ENCODE measurements at places on chromosomes 3 and 15.

GRCh38 chr3:54731732-54732445 is 196.0 kb downstream of the LRTM1 start:
- DNase-seq, result no peak

DNA sequence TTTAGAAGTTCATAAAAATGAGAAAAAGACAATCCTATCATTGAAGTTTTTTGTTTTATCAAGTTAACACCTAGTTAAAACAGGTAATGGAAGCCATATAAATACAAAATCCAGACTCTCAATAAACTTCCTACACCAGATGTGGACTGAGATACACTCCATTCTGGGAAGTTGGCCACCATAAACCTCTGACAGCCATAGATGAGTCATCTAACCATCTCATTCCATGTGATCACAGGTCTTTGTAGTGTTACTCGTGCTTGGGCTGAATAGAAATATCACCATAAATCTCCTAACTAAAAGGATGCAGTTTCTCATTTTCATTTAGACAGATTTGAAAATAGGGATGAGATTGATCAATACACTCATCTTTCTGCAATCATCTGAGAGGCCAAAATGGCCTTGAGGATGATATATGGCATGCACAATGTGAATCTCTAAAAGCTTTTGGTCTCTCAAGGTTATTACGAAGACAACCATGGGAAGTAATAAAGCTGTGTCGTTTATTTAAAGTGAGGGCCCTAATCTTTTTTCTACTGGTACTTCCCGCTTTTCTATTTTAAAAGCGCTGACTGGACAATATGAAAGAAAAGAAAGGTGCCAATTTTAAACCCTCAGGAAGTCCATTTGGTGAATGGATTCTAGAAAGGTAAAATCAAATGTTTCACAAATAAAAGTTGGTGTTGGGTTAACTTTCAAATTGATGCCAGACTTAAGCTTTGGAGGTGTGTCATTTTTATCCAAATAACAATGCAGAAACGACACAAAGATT is 155.5 kb downstream of the POLR2M start:
- DNase-seq, result peak; percentile 85

DNA sequence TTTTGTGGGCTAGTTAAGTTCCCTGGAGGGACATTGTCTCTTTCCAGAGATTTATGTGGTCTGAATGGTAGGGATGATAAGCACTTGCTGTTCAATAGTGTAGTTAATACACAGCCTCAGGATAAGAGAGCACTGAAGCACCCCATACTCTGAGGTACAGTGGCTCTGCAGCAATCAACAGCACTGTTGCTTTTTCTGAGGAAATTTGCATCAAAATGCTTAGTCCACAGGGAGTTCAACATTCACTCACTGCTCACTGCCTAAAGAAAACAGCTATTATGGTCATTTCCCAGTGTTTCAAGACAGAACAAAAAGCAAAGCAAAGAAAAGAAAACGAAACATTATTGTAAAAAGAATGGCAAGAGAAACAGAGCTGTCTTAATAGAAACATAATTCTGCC is 441.9 kb downstream of the PLOD2 start:
- DNase-seq, result no peak

- no peak for DNase-seq
Observed at GRCh38 chr3:169627073-169627472, 36.4 kb downstream of the MECOM start.

- peak; percentile 69 for DNase-seq
Observed at GRCh38 chr15:55737373-55737772, 5.6 kb downstream of the PRTG start.

All from EL (cell line).